Breast epithelium (tissue), 4 donors: ENCODE measurements at places on chromosomes 3 and 15. TPM values are rescaled to one million over a fixed set of nuclear protein-coding genes. Genes with fewer than 3 reads are reported as not detected.

GRCh38 chr15:56737791-56738190 lies 4.5 kb upstream of the ZNF280D start:
- DNase-seq: no peak

GRCh38 chr3:133464573-133464972 lies 64.7 kb downstream of the BFSP2 start:
- DNase-seq: no peak

- no peak for DNase-seq
Observed at GRCh38 chr3:143753456-143753855, 94.8 kb downstream of the SLC9A9 start.

DNA sequence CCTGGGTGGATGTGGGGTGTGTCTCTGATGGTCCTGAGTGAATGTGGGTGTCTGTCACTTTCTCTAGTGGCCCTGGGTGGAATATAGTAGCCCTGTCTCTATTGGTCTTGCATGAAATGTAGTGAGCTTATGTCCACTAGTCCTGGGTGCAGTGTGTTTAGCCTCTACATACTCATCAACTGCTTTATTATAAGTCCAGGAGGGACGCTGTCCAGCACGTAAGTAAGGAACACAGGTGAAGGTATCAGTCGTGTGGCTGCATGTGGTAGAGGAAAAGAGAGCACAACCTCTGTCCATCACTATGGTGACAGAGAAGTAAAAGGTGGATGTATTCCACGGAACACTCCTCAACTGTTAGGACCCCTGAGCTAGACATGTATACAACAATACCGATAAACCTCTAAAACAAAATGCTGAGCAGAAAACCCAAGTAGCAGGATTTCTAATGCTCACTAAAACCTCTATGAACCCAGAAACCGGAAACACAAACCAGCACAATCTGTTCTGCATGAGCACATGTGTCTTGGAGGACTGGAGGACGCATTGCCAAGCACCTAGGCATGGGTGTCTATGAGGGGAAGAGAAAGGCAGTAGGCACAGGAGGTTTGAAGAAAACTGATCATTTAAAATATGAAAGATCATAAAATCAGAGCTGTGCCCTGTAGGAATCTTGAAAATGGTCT lies 11.0 kb downstream of the LTF start:
- DNase-seq: no peak

DNA sequence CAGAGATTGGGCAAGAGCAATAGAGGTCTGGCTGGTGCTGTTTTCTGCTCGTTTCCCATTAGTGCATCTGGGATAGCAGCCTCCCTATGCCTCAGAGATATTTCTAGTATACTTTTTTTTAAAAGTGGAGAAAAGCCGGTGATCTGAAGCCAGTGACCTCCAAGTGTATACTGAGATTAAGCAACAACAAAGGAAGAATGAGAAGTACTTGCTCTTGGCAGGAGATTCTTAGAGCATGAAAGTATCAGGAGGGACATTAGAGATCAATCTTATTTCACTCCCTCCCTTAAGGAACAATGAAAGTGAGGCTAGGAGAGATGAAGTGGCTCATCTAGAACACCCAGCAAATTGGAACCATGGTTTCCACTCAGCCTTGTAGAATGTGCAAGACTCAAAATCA lies 423.3 kb downstream of the SOX2 start:
- no peak for DNase-seq

The P2RY14 gene
- total RNA-seq: 1.9 TPM

- no peak for DNase-seq
Observed at GRCh38 chr3:97687734-97688133, 76.8 kb upstream of the ARL6 start.

The KNG1 gene
- total RNA-seq: 0.48 TPM

- DNase-seq: no peak
Observed at GRCh38 chr3:124582196-124582595, 148.1 kb upstream of the UMPS start.

- no peak for DNase-seq
Observed at GRCh38 chr3:8490079-8490552, 11.5 kb upstream of the LMCD1 start.

The QRICH1 gene
- 73.1 TPM for total RNA-seq

DNA sequence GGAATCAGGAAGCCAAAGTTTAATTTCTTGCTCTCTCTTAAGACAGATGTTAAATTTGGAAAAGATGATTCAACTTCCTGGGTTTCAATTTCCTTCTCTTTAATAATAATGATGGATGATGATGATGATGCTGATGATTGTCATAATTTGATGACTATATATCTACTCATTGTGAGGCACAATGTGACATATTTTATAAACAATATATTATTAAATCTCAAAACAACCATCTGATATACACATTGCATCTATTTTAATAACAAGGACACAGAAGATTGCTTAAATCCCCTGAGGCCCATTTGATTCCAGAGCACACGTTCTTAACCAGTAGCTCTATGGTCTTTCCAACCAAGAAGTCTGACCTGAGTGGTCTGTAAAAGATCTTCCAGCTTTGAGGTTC lies 124.0 kb downstream of the CNTN6 start:
- no peak for DNase-seq

DNA sequence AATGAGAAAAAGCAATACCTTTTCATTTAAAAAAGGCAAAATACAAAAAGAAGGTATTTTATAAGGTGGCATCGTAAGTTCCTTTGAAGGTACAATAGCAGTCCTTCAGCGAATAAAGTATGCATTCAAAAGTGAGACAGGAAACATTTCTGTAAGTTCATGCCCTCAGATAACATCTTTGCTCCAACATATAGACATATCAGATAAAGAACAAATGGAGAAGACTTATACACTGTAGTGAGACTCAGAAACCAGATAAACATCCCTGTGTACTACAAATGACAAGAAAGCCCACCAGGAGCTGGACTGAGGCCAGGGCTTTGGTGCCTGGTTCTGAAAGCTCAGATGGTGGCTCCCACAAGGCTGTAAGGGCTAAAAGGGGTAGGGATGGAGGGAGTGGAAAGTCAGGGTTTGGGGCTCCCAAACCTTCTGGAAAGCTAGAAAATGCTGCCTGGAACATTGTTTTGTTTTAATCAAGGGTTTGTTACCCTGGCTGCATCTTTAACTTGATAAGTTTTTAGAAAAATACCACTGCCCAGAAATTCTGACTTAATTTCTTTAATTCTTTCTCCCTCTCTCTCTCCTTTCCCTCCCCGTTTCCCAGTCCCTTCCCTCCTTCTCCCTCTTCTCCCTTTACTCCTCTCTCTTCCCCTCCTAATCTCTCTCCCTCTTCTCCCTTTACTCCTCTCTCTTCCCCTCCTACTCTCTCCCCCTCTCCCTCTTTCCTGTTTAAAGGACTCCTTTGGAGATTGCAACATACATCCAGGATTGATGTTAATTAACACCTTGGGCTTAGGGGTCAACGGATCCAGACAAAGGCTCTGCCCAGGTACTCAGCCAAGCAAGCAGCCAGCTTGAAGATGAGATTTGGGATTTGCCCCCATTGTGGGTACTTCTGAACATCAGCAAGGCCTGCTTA lies 126.1 kb downstream of the AQP9 start:
- no peak for DNase-seq

DNA sequence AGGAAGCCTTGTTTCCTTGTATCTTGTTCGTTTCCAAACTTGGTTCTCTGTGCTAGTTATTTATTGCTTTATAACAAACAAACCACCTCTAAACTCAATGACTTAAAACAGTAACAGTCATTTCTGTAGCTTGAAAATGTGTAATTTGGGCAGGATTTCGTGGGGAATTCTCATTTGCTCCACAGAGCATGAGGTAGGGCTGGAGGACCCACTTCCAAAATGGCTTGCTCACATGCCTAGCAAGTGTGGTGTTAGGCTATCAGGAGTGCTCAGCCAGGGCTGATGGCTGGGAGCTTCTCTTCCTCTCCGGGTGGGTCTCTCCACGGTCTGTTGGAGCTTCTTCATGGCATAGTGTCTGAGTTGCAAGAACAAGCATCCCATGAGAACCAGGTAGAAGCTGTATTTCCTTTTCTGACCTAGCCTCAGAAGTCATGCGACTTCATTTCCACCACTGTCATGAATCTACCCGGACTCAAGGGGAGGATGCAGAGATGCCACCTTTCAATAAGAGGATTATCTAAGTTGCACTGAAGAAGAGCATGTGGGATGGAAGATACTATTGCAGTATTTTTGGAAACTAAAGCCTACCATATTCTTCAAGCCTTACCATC lies 8.2 kb upstream of the TNIK start:
- DNase-seq: no peak

DNA sequence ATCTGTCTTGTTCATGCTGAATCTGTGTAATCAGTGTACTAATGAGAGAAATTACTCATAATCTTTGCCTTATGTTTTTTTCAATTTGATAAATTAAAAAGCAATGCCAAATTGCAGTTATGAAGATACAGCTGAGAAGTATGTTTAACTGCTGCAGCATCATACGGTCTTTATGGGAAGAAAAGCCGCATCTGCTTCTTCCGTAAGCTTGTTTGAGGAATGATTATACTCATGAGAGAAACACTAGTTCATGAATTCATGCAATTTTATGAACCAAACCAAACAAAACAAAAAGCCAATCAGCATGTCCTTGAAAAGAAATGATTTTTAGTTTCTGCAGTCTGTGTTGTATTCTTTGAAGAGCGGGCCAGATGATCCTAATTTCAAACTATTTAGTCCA lies 275.9 kb upstream of the ARHGEF26 start:
- DNase-seq: no peak

The THOC7 gene
- total RNA-seq: 61.9 TPM

DNA sequence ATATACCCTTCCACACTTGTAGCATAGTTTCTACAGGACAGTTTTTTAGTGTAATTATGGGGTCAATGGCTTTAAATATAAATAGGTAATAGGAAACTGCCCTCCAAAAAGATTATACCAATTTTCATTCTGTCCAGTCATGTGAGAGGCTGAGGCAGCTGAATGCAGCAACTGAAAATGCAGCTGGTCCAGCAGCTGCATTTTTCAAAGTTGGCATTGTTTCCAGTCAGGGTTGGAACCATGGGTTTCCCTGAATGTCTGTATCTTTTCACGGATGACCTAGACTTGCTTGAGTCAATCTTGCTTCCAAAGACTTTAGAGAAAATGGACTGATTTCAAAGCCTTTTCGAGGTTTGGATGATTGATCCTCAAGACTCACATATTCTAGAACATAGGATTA lies 9.9 kb upstream of the KNL1 start:
- DNase-seq: no peak

DNA sequence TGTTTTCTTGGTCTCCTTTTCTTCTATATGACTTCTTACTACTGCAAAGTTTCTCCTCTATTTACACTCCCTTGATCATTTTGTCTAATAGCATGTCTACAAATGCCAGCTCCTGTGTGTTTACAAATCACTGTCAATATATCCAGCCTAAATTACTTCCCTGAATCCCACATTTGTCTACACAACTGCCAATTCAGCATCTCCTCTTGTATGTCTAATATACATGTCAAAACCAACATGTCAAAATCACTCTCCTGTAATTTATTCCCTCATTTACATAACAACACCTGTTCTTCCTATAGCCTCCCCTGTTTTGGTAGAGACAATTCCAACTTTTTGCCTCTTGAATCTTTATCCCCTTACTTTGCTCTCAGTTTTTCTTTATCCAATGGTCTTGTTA lies 359.3 kb downstream of the PLOD2 start:
- DNase-seq: no peak

GRCh38 chr3:184261270-184261853 lies at the start of gene CAMK2N2:
Gene CAMK2N2, minus strand, starts transcription at chr3:184261553. Its CDS starts 268 bp downstream, at chr3:184261285.
- DNase-seq: no peak

The HDAC11 gene
- 21.7 TPM for total RNA-seq

The CHDH gene
- total RNA-seq: 67.0 TPM

The FBXW12 gene
- total RNA-seq: 0.32 TPM

- DNase-seq: no peak
Observed at GRCh38 chr15:41970456-41970855, 1.9 kb downstream of the EHD4 start.

GRCh38 chr3:127448161-127448561 lies 142.4 kb downstream of the TPRA1 start:
- peak; percentile 49 for DNase-seq

GRCh38 chr3:43638594-43639447 lies 17.0 kb upstream of the ANO10 start:
- DNase-seq: no peak

GRCh38 chr3:8488877-8489276 lies 12.7 kb upstream of the LMCD1 start:
- no peak for DNase-seq

DNA sequence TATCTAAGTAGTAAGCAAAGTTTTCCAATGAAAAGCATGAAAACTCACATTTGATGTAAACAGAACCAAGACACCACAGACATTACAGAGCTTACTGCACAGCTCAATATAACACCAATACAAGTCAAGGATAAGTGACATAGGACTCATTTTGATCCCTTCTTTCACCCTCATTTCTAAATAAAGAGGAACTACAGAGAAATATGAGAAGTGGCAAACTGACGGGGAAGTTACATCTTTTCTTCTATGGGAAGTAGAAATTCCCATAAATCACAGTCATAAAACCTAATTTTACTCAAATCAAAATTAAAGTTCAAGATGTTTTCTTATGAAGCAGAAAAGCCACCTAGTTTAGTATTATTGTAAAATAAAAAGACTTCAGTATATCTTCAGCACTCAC lies 3.8 kb downstream of the ATG3 start:
- DNase-seq: no peak

GRCh38 chr15:48856942-48857341 lies 21.0 kb upstream of the EID1 start:
- no peak for DNase-seq

- DNase-seq: no peak
Observed at GRCh38 chr15:65666257-65666656, 44.5 kb downstream of the SLC24A1 start.

DNA sequence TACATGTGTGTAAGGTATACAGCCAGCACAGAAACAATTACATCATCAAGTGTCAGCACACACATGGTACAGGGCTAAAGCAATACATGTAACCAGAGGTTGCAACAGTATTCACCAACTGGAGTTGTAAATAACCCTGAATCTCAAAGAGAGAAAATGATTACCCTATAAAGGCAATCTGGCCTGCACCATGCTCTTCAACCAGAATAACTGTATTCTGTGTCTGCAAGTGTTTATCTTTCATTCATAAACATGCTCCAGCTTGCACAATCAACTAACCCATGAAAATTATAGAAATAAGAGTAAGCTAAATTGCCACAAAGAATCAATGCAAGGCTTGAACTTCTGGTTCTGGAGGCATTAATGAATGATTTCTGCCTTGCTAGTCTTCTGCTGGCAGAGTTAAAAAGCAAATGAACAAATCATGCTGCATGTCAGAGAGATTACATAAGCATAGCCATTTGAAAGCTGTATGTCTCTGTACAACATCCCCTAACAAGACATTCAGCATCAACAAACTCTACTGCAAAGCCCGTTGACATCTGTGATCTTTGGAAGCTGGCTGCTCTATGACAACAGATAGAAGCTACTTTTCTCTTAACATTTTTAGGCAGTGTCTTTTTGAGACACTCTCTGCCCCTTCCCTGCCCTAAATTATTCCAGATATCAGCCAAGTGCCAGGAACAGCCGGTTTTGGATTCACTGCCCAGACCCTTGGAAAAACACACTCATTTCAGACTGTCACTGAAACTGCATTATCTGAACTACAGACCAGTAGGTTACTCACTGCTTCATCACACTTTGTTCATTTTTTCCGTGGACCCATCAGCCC lies 871.0 kb downstream of the OTOL1 start:
- no peak for DNase-seq

The SLC28A2 gene
- total RNA-seq: not detected
